ENCODE measurements at places on chromosomes 11 and 22.

DNA sequence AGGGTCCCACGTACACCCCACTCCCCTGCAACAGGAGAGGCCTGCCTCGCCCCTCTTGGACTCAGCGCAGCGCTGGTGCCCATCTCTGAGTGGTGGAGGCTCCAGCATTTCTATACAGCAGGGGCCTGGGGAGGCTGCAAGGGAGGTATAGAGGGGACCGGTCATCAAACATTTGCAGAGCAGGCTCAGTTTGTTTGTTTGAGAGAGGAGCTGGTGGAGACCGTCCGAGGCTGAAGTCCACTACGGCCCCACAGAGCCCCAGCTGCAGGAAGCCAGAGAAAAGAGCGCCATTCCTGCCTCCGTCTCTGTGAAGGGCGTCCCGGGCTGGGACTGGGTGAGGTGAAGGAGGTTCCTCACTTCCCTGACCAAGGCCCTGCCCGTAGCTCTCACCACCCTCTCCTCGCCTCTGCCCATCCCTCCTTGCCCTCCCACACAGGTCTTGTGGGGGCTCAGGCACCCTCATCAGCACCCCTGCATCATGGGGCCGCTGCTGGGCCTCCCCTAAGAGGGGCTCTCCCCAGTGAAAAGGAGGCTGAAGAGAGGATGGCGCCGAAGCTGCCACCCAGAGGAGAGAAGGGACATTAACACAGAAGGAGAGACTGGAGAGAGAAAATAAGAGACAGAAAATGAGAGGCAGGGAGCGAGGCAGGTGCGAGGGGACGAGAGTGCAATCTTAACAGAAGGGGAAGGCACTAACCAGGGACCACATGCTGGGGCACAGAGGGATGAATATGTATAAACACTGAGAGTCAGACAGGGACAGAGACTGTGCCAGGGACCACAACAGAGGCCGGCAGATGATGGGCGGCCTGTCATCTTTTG is 24.5 kb downstream of the RPUSD4 start:
- DNase-seq, result no peak

DNA sequence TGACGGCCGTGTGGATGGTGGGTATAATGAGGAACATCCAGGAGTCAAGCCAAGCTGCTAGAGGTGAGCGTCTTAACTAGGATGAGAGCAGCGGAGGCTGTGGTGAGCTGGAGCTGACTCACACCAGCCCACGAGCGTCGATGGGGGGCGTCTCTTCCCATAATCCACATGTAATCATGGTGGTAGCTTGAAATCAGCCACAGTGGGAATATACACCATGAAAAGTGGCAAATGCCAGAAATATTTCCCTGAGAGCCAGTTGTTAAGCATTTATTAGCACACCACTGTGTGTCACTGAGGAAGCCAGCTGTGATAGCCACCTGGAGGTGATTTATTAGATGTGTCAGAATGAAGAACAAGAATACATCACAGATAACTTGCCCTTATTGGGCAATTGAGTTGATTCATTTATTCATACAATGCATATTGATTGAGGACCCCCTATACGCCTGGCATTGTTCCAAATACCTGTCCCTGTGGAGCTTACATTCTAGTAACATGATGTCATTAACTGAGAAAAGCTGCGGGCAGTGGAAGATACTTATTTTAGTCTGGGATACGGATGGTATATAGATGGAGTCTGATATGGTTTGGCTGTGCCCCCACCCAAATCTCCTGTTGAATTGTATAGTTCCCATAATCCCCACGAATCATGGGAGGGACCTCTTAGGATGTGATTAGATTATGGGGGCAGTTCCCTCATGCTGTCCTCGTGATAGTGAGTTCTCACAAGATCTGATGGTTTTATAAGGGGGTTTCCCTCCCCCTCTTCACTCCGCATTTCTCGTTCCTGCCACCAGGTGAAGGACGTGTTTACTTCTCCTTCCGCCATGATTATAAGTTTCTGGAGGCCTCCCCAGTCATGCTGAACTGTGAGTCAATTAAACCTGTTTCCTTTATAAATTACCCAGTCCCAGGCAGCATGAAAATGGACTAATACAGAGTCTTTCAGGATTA is 473.4 kb downstream of the METTL15 start:
- DNase-seq, result no peak

- DNase-seq, result peak; percentile 75
These were observed 56.0 kb downstream of the USP35 start for GRCh38 chr11:78244546-78245255.

- DNase-seq, result no peak
These were observed 424.6 kb downstream of the BUD13 start for GRCh38 chr11:116348226-116348625.

- DNase-seq, result no peak
These were observed 1.9 kb downstream of the RCOR2 start for GRCh38 chr11:63914896-63915691.

GRCh38 chr11:78731027-78731426 is 156.4 kb upstream of the NARS2 start:
- no peak for DNase-seq

GRCh38 chr22:39469681-39470450 is 13.1 kb downstream of the MGAT3 start:
- no peak for DNase-seq

DNA sequence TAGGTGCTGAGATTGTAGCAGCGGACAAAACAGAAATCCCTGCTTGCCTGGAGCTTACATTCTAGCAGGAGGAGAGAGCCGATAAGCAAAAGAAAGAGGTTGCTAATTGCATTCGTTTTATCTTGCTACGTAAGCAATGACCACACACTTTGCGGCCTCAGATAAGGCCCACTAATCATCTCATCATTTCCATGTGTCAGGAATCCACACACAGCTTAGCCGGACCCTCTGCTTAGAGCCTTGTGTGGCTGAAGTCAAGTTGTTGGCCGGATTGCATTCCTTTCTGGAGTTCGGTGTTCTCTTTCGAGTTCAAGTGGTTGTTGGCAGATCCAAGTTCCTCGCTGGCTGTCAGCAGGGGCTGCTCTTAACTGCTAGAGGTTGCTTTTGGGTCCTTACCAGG is 101.6 kb downstream of the CHST1 start:
- peak; percentile 79 for DNase-seq

GRCh38 chr22:43926349-43926710 is 2.7 kb downstream of the PNPLA3 start:
- DNase-seq, result no peak

DNA sequence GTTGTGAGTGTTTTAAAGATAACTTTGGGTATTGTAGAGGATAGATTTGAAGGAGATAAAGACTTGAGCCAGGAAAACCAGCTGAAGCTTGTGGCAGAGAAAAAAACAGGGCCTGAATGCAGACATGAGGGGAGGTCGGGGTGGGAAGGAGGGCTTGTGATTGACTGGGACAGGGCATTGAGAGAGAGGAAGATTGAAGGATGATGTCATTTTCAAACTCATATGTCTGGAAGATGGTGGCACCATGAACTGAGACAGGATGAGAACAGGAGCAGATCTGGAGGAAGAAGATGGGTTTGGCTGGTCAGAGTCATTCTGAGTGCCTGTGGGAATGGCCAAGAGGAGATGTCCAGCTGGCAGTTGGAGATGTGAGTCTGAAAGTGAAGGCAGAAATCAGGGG is 14.7 kb downstream of the CSNK2A3 start:
- no peak for DNase-seq

- peak; percentile 30 for DNase-seq
These were observed 169.9 kb downstream of the KIF18A start for GRCh38 chr11:27938011-27938410.

GRCh38 chr11:93846411-93846810 is 4.0 kb downstream of the VSTM5 start:
- peak; percentile 21 for DNase-seq

All from cardiac muscle cell (in vitro differentiated cells and primary cell).